ENCODE measurements at places on chromosomes 12 and 14.

DNA sequence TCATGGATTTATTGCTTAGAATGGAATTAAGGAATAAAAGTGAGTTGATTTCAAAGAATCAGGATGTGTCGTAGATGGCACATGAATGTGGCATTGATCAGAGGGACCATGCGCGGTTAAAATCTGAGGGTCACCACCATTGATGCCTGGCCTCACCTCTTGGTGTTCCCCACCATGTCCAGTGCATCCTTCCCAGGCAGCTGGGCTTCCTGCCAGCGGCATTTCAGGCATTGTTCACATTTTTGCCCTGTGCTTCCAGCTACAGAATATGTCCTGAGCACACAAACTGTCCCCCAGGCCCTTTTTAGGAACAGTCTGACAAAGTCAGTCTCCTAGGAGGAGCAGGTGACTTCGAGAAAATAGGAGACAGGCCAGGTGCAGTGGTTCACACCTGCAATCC is 42.0 kb upstream of the TSPAN9 start:
- no peak for DNase-seq

DNA sequence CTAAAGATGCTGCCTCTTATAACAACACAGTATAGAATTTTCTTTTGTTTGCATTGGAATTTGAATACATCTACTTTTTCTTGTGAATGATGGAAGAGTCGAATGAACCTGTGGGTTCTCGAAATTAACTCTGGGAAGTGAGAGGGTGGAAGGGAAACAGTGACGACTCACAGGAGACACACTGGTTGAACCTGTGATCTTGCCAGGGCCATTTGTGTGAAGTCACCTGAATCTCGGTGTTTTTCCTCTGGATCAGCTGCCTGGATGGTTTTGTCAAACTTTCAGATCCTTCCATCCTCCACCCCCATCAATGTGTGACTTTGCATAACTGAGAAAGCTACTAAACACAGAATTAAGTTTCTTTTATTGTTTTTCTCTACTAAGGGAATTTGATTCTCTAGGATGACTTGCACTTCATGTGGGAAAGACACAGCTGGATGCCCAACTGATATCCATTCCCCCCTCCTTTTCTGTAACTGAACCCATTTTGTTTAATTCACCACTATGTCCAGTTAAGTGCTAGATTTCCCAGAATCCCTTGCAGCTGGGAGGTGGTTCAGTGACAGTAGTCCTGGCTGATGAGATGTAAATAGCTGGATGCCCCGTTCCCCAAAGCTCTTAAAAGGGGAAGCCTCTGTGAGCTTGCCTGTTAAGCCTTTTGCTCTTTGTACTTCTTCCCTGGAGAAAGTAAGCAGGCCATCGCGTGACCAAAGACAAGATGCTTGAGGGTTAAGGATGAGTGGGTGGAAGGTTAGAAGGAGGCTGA is 6.3 kb downstream of the PPFIBP1 start:
- no peak for DNase-seq

- no peak for DNase-seq
Measured at GRCh38 chr14:91244501-91244901, at the start of gene GPR68. GPR68 (minus strand) TSS chr14:91244704; CDS start chr14:91235050, 9,654 bp downstream.

DNA sequence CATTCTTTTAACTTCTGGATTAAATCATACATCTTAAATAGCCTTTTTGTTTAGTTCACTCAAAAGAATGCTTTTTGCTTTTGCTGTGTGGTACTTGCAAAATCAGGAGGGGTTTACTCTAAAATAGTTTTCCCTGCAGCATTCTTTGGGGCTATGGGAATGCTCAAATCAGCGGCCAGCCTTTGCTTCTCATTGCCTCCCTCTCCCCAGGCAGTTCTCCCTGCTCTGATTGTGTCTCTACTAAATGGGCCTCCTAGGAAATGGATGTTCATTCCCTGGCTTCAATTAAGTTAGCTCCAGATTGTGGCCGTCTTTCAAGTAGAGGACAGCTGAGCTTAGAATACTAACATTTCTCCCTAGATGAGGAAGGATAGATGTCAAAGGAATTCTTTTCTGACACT is 4.4 kb downstream of the TULP3 start:
- DNase-seq = no peak

- no peak for DNase-seq
Measured at GRCh38 chr12:42104784-42105183, 39.9 kb downstream of the GXYLT1 start.

GRCh38 chr12:2243275-2243674 is 190.5 kb downstream of the CACNA1C start:
- no peak for DNase-seq

- DNase-seq = no peak
Measured at GRCh38 chr12:102051431-102051965, 10.3 kb downstream of the WASHC3 start.
